GM20000 (cell line): ENCODE measurements at places on chromosomes 7 and 10.

GRCh38 chr10:19944911-19945663 is 128.9 kb downstream of the PLXDC2 start:
- no peak for DNase-seq

GRCh38 chr7:92875719-92876118 is 39.3 kb upstream of the CDK6 start:
- DNase-seq = no peak

- DNase-seq = no peak
These were observed 191.1 kb upstream of the SLC26A5 start for GRCh38 chr7:103637094-103637493.

DNA sequence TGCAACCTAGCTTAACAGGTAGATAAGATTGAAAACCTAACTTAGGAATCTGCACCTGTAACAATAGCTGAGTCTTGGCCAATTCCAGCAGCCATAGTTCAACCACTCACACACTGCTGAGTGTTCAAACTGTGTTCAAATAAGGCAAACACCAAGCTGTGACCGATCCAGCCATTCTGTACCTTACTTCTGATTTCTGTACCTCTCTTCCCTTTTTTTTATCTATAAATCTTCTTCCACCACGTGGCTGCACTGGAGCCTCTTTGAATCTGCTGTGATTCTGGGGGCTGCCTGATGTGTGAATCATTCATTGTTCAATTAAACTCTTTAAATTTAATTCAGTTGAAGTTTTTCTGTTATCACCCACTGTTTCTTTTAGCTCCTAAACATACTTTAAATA is 15.7 kb upstream of the FOXL3 start:
- DNase-seq = no peak

DNA sequence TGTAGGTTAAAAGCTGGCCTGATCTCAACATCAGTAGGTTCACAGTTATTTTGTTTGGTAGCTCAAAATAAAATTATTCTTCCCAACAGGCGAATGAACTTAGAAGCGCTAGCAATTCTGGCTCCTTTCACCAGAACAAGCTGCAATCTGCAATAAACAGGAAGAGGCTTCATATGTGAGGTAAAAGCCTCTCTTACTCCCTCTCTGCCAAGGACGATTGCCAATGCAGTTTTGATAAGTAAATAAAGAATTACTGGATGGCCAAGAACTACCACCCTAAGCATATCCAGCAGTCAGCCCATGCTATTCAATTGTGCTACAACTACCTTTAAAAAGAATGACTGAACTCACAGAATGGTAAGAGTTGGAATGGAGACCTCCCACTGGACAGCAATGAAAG is 150.0 kb upstream of the LAMB4 start:
- DNase-seq = no peak

- DNase-seq = no peak
These were observed 101.7 kb downstream of the MGMT start for GRCh38 chr10:129568583-129569344.

GRCh38 chr7:142319970-142320369 is 62.1 kb upstream of the PRSS58 start:
- DNase-seq = no peak

GRCh38 chr7:1081931-1082401 is 5.9 kb upstream of the GPER1 start:
- no peak for DNase-seq

DNA sequence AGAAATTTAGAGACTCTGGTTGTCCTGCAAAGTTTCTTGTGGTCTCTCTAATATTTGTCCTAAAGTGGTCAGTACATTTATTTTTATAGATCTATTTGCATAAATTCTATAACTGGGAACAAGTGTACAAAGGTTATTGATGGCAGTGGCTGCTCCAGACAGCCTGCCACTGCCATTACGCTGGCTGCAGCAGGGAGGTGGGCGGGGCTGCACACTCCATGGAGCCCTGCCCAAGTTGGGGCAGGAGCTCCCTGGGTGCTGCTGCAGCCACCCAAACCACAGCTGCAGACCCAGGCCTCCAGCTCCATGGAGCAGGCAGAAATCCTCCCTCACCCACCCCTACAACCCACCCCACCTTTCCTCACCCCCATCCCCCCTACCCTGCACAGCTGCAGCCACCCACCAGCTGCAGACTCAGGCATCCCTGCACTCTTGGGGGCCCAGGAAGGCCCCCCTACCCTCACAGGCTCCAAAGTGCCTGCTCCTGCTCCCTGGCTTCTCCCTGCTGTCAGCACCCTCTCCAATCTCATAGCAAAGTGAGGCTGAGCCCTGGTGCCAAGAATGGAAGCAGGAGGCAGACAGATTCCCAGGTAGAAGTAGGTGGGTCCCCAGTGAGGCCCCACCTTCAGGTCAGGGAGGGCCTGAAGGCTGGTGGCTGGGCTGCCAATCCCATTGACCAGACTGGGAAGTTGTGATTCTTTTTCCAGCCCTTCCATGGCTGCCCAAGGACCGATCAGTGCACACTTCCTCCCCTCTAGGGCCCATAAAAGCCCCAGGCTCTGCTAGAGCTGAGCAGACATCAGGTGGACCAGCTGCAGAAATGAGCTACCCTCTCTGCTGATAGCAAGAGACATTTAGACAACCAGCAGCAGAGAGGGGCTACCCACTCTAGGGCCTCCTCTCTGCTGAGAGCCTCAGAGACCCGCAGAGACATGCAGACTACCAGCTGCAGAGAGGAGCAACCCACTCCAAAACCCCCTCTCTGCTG is 4.8 kb upstream of the CYP3A43 start:
- DNase-seq = no peak
